ENCODE measurements at places on chromosomes 12 and 14.

DNA sequence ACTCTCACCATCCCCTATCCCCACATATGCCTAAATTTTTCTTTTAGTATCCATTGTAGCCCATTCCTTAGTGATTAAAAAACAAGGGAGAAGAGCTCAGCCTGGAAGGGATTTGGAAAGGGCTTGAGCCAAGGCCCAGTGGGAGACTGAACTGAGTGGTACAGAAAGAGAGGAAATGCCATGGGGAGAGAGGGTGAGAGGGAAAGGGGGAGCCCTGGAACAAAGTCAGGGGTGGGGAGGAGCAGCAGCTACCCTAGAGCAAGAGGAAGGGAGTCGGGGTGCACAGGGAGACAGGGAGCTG is 2.6 kb upstream of the ATN1 start:
- no peak for DNase-seq

DNA sequence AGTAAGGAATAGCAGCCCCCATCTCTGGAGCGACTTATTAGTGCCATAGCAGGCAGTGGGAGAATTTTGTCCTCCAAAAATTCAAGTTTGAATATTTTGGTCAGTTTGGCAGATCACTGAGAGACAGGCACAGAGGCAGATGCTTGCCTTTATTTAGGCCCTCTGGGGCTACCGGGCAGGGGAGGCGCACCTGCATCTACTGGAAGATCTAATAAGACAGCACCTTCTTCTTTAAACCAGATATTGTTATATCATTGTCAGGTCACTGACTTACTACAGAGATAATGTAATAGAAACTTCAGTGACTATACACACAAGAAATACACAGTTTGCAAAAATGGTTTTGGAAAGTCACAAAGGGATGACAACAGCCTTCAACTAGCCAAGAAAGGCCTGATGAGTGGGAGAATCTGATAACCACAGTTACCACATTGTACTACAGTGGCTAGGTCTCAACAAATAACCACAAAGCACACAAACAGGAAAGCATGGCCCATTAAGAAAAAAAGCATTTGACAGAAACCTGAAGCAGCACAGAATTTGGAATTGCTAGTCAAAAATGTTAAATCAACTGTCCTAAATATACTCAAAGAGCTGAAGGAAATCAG is 56.8 kb downstream of the CDK17 start:
- no peak for DNase-seq

- no peak for DNase-seq
These were observed 220.6 kb downstream of the SYT1 start for GRCh38 chr12:79085106-79085682.

DNA sequence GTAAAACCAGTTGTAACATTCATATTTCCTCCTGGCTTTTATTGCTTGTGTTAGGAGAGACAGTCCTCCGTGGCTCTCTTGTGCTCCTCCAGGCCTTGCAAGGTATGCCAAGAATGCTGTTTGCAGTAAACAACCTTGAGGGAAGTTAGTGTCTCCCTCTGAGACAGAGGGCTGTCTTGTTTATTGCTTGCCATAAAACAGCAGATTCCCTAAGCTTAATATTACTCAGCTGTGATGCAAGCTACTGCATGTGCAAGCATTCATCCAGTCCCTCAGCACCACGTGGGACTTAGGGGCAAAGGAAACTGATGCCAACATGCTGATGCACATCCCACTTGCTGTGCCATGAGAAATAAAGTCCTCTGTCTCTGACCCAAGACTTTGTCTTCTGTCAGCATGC is 6.6 kb downstream of the POMT2 start:
- DNase-seq, result no peak

DNA sequence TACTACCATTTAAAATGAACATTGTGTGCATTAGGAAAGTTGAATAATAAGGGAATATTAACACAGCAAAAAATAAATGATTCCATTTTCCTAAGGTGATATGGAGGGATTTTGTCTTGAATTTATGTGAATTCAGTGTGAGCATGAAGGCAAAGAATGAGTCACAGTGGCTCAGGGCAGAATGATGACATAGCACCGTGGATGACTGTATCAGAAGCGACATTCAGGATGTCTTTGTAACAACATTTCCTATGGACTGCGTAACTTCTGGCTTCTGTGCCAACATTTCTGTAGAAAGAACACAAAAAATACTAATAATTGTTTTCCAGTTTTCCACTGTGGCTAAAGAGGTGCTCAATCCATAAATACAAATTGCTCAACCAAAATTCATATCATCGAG is 54.6 kb downstream of the TTC8 start:
- DNase-seq, result no peak

DNA sequence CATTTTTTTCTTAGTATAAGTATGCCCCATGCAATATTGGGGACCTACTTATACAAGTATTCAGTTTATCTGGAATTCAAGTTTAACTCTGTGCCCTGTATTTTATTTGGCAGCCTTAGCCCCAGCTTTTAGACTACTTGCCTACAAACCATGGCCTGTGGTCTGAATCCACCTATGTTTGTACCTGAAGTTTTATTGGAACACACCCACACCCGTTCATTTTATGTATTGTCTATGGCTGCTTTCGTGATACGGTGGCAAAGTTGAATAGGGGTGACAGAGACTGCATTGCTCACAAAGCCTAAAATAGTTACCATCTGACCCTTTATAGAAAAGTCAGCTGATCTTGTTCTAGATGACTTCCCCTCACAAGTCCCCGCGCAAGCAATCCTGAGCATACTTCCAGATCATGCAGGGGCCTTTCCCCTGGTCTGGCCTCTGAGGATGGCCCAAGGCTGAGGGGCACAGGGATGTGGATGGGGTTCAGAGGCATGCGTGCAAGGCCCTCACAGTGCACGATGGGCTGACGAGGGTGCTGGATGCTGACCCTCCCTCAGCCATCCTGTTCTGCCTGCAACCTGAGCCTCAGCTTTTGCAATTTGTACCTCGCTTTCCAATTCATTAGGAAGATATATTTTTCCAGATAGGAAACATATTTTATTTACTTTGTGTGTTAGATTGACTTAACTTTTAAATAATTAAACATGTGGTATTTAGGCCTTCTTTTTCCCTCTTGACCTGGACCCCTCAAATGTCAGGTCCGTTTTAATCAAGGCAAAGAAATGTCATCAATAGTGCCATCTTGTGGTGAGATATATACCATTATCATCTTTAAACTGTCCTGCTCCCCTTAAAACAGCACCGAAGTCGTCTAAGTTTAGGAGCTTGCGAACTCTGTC is 527.3 kb upstream of the CCDC196 start:
- DNase-seq, result peak; percentile 21

DNA sequence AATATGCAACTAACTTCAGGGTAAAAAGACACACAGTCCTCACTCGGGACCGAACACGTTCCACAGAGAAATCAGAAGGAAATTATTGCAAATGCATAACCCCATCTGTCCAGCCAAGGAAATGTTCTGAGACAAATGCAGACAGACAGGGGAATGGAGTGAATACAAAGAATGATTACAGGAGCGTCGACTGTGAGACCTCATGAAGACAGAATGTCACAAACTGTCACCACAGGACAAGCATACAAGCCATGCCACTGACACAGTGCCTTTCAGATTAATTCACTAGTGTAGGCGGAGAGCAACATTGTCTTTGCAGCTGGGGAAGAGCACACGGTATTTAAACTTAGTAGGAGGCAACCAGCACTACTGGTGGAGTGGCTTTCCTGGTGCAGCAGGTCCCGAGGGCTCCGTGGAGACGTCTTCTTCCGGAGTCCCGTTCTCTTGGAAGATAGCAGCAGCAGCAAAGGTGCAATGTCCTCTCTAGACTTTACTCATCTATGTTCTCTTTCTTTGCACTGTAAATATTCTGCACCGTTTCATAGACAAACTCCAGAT is 44.6 kb downstream of the FBXO21 start:
- no peak for DNase-seq

- no peak for DNase-seq
These were observed 911.7 kb upstream of the TMEM132C start for GRCh38 chr12:127355061-127355841.

DNA sequence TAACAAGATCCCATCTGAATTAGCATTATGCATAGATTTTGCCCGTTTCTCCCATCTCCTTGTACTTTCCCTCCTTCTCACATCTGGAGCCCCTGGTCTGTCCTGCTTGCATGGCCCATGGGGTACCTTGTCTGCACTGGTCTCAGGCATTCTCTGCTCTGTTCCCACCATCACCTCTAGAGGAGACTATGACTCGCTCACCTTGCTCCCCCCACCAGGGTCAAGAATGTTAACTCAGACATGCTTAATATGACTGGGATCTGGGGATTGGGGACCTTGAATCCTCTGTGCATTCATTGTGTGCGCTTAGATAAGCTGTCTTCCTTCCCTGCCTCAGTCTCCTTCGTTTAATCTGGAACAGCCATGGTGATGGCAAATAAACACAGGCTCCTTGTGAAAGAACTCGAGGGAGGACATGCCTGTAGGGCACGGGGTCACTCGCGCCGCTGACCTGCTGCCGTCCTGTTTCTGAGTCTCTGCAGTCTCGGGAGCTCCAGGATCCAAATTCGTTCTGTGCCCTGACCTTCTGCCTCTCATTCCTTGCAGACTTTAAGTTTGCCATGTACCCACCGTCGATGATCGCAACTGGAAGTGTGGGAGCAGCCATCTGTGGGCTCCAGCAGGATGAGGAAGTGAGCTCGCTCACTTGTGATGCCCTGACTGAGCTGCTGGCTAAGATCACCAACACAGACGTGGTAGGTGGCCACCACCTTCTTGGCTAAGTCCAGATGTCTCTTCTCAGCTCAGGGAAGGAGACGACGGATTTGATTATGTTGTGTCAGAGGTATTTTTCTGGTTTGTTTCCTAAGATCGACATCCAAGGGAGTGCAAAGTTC is 15.0 kb downstream of the CCND2 start:
- DNase-seq, result no peak

GRCh38 chr12:9066755-9067423 is 48.8 kb downstream of the A2M start:
- DNase-seq, result no peak

- no peak for DNase-seq
These were observed 111.6 kb downstream of the TSPAN8 start for GRCh38 chr12:71046215-71046614.

GRCh38 chr14:61559641-61560201 is 135.6 kb upstream of the HIF1A start:
- no peak for DNase-seq

DNA sequence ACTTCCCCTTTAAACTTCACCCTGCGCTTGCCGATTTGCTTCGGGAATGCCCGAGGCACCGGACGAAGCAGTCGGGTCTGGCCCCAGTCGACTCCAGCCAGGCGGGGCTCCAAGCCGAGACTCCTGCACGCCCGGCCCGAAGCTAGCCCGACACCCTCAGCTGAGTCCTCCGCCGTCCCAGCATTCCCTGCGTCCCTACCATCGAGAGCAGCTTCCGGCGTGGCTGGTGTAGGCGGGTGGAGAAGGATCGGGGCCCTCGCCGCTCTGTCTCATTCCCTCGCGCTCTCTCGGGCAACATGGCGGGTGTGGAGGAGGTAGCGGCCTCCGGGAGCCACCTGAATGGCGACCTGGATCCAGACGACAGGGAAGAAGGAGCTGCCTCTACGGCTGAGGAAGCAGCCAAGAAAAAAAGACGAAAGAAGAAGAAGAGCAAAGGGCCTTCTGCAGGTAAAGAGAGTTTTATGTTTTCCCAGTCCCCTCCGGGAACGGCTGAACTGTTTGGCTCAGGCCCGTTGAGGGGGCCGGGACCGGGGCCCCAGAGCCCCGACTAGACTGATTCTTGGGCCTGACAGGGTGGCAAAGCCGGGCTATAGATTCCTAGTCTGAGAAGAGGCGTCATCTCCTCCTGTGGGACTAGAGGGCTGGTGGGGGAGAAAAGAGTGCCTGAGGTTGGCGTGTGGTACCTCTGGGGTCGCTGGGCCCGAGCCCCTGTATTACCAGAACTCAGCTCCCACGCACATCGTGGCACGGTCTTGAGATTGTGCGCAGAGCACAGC is at the start of gene METAP2:
Gene METAP2, plus strand, starts transcription at position 269 of the 776 bp plus-strand sequence. Its CDS starts 28 bp downstream, at position 297.
- peak; percentile 93 for DNase-seq

DNA sequence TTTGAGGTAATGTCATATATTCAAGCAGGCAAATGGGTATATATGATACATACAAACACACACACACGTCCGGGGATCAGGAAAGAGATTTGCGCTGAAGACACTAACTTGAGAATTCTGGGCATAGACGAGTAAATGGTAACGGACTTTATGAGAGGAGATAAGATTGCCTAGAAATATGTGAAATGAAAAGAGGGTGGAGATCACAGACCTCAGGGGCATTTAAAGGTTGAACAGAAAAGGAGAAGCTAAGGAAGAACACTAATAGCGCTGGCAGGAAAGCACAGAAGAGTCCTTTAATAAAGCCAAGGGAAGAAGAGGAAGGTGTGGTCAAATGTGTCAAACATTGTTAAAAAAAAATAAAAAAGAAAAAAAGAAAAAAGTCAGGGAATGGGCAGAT is 13.1 kb downstream of the CRY1 start:
- DNase-seq, result no peak

DNA sequence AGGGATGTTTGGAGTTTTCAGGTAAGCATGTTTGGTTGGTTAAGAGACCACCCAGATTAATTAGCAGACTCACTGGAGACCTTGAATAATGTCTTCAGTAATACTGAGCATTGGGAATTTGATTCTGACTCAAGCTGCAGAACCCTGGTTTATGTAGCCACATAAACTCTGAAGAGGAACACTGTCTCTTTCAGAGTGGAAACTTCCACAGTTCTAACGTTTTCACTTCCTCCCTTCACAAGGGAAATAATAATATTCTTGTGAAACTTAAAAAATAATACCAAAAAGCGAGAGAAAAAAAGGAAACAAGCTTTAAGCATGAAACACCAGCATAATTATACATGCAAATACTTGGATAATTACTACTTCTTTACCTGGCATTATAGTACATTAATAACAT is 40.0 kb upstream of the ST8SIA1 start:
- no peak for DNase-seq

DNA sequence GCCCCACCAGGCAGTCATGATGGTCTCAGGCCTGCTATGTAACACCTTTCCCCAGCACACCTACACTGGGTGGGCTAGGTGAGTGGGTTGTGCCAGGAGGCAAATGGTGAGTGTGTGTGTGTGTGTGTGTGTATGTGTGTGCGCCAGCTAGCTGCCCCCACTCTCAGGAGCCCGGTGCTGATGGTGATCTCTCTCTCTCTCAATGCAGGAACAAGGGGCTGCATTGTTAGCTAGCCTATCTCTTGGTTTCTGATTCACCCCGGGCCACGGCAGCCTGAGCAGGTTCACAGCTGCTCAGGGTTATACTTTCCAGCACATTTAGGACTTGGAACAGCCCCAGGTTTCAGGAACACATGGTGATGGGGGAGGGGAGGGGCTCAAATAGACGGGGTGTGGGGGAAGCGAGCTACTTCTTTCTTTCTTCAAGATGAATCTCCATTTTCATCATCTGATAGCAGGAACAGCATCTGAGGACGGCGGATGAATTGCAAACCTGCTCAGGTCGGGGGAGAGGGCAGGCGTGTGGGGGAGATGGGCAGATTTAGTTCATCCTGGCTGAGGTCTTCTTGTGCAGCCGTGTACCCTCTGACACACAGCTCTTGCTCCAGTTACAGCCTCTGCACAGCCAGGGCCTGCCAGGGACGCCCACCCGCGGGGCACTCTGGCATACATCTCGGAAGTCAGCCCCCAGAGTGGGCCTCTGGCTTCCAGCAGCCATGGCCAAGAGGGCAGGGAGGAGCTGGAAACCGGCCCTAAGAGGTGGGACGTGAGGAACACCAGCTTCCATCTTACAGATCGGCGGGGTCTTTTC is 137.6 kb downstream of the ZFP36L1 start:
- no peak for DNase-seq

GRCh38 chr12:99026332-99027054 is 381.4 kb downstream of the APAF1 start:
- no peak for DNase-seq

Measured in NCI-H2107 (cell line).